ENCODE measurements at places on chromosomes 2 and 18.

DNA sequence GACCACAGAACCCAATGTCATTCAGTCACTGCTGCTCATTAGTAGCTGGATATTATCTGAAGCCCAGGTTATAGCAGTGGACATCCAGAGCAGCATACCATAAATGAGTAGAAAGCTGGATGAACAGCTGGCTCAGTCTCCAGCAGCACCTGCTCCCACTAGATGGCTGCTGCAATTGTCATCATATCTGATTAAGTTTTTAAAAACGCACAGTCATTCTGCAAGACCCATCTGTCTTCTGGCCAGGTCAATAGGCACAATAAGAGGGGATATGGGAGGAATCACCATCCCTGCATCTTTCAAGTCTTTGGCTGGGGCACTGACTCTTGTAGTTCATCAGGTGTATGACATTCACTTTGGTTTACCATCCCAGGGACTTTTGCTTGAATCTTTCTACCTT lies 55.1 kb upstream of the XDH start:
- no peak for DNase-seq

GRCh38 chr2:28366496-28367282 lies 26.0 kb upstream of the FOSL2 start:
- DNase-seq = no peak

- no peak for DNase-seq
Observed at GRCh38 chr2:223889229-223889628, 51.8 kb upstream of the AP1S3 start.

DNA sequence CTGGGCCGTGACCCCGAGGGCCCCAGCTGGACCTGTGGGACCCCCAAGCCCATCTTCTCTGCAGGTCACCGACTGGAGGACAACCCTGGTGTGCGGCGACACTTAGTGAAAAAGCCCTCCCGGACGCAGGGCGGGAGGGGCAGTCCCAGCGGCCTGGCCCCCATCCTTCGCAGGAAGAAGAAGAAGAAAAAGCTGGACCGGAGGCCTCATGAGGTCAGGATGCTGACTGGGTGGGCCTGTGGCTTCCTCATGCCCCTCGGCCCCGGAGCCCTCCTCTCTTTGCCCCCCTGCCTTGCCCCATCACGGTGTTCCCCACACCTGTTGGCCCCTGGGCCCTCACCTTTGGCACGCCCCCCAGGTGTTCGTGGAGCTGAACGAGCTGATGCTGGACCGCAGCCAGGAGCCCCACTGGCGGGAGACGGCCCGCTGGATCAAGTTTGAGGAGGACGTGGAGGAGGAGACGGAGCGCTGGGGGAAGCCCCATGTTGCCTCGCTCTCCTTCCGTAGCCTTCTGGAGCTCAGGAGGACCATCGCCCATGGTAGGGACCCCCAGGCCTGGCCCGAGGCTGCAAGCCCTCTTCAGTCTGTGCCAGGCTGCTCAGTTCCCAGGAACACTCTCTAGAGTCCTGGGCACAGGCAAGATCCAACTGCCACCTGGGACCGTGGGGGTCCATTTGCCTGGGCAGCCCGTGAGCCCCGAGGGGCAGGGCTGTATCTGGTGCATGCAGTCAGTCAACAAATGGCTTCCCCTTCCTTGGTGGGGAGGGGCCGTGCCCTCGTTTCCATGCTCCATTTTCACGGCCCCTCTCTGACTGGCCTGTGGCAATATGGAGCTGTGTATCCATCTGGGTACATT lies 4.7 kb downstream of the SLC4A3 start:
- no peak for DNase-seq

DNA sequence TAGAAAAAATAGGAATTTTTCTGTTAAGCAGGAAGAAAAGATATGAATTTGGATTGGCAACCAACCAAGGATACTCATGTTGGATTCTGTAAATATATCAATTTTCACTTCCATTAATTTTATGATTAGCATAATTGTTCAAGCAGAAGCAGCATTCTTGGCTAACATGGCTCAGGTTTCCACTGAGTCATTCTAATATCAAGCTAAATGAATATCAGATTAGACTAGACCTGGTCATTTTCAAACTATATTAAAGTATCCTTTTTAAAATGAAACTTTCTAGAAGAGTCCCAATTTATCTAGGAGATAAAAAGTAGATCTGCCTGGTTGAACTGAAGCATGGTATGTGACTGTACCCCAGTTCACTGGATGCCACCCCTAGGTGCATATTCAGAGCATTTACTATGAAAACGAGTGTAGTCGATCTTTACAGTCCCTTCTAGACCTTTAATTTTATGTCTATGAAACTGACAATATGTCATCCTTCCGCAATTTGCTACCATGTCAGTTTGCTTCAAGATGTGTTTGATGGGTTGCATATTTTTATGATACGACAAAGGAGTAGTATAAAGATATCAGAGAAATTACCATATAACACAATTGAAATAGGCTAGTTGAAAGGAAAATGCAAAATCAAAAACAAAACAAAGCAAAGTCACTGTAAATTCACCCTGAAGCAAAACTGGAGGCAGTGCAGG lies 704.9 kb downstream of the ERBB4 start:
- no peak for DNase-seq

GRCh38 chr2:116988303-116988702 lies 826.2 kb upstream of the DDX18 start:
- no peak for DNase-seq

DNA sequence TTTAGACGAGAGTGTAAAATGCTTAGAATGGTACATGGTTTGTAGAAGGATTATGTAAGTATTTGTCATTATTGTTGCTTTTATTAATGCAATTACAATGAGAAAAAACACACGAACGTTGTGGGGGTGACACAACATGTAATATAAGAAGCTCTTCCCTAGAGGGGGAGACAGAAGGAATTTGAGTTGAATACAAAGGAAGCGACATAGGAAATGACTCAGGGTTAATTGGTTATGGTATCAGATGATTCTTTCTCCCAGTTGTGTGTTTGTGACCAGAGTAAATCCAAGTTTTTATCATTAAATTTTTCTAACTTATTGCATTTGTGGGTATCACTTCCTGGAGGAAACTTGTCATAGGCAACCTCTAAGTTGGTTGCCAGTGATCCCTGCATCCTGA lies 625.6 kb upstream of the CDH2 start:
- DNase-seq = no peak

DNA sequence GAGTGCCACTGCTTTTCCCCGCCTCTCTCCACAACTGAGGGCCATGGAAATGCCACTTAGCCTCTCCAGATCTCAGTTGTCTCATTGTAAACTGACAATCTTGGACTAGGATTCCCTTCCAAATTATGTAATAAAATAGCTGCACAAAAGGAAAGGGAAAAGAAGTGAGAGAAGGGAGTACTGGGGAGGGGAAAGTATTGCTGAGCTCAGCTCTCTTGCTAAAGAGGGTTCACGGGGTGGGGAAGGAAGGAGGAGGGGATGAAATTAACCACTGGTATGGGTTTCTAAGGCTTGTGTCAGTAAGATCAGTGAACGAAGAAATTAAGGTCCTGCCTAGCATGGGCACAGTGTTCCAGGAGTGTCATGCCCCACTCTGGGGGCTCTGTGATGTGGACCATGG lies 417.3 kb downstream of the TGIF1 start:
- DNase-seq = no peak

DNA sequence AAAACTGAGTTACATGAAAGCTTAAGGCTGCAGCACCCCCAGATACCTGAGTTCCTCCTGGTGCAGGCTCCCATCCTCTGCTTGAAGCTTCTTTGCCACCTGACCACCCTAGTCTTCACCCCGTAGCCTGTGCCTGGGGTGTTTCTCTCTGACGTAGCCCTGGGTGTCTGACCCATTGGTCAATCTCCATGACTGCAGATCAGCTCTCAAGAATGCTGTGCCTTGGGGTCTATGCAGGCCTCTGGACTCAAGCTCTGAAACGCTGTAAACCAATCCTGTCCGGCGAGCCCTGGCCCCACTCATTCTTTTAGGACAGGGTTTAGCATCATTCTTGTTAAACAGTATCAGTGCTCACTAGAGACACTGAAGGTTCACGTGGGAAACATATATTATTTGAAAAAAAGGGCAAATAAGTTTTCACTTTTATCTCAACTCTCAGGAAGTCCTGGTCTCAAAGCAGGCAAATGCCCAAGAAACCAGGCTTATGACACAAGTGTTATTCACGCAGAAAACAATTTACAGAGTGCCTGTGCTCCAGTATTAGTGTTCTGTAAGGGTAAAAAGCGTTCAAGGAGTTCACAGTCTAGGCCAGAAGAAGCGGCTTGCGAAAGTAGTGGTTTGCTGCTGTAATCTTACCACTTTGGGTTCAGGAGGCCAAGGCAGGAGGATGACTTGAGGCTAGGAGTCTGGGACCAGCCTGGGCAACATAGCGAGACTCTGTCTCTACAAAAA lies 22.8 kb upstream of the PPP4R1 start:
- DNase-seq = no peak

DNA sequence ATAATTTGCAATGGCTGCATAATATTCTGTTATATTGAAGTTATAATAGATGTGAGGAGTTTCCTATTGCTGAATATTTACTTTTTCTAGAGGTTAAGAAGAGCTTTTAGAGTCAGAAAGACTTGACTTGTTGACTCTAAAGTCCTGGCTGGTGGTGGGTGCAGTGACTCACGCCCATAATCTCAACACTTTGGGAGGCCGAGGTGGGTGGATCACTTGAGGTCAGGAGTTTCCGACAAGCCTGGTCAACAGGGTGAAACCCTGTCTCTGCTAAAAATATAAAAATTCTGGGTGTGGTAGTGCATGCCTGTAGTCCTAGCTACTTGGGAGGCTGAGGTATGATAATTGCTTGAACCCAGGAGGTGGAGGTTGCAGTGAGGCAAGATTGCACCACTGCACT lies 33.9 kb upstream of the ATIC start:
- DNase-seq = no peak

DNA sequence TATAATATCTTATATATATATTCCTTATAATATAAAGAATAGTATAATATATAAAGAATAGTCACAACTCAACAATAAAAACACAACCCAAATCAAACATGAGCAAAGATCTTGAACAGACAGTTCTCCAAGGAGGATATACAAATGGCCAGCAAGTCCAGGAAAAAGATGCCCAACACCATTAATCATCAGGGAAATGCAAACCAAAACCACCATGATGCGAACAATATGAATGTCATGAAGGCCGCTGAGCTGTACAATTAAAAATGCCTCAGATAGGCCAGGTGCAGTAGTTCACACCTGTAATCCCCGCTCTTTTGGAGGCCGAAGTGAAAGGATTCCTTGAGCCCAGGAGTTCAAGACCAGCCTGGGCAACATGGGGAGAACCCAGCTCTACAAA lies 58.9 kb downstream of the SLC35F5 start:
- no peak for DNase-seq

DNA sequence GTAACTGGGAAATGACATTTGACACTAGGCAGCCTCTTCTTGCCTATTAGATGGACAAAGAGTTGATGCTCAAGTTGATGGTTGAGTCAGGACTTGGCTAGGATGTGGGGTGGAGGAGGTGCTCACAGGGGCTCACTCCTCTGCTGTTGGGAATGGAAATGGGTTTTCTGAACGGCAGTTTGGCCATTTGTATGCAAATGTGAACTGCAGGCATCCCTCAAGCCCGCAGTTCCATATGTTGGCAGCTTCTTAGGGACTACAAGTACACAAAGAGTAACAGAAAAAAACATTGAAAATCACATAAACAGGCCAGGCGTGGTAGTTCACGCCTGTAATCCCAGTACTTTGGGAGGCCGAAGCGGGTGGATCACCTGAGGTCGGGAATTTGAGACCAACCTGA lies 80.8 kb downstream of the INPP5D start:
- no peak for DNase-seq

GRCh38 chr18:53322163-53322562 lies 902.3 kb downstream of the MBD2 start:
- DNase-seq = no peak

DNA sequence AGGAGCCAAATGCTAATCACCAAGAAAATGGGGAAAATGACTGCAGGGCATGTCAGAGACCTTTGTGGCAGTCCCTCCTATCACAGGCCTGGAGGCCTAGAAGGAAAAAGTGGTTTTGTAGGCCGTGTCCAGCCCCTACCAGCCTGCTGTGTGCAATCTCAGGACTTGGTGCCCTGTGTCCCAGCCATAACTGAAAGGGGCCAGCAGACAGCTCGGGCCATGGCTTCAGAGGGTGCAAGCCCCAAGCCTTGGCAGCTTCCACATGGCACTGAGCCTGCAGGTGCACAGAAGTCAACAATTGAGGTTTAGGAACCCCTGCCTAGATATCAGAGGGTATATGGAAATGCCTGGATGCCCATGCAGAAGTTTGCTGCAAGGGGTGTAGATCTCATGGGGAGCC lies 391.2 kb upstream of the FSIP2 start:
- DNase-seq = no peak

GRCh38 chr2:24176326-24176725 lies 1.5 kb downstream of the FAM228A start:
- DNase-seq = no peak

DNA sequence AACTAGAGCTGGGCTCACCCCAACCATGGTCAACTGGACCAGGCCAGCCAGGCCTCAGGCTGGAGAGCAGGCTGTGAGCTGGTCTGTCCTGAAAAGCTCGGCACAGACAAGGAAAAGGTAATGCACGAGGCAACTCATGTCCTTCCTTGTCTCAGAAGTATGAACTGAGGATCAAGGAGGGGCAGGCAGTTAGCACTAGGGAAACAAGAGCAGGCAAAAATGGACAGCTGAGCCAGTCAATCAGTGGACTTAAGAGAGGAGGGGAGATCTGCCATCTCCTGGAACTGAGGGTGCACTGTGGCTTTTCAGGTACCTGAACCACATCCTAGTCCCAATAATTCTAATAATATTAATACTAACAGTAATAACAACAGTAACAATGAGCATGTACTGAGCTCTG lies 20.6 kb upstream of the WIPF1 start:
- no peak for DNase-seq

GRCh38 chr2:41579806-41580205 lies 468.0 kb upstream of the PKDCC start:
- DNase-seq = no peak

DNA sequence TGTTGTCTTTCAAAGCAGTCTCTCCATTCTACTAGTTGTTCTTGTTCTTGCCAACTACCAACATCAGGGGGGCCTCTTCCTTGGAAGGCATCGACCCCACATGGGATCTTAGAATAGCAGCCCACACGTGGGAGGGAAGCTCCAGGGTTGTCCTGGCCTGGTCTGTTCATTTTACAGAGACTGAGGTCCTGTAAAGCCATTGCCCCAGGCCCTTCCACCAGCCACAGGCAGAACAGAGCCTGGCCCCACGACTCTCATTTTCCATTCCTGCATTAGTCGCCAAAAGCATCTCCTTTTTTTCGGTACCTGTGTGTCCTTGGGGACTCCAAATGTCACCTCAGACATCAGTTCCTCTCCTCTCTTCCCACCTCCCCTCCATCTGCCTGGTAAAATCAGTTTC lies 28.0 kb downstream of the CNGA3 start:
- DNase-seq = no peak

All from AG09309 (cell line).